ENCODE measurements at places on chromosomes 1 and 21. TPM values are rescaled to one million over a fixed set of nuclear protein-coding genes. Genes with fewer than 3 reads are reported as not detected.

DNA sequence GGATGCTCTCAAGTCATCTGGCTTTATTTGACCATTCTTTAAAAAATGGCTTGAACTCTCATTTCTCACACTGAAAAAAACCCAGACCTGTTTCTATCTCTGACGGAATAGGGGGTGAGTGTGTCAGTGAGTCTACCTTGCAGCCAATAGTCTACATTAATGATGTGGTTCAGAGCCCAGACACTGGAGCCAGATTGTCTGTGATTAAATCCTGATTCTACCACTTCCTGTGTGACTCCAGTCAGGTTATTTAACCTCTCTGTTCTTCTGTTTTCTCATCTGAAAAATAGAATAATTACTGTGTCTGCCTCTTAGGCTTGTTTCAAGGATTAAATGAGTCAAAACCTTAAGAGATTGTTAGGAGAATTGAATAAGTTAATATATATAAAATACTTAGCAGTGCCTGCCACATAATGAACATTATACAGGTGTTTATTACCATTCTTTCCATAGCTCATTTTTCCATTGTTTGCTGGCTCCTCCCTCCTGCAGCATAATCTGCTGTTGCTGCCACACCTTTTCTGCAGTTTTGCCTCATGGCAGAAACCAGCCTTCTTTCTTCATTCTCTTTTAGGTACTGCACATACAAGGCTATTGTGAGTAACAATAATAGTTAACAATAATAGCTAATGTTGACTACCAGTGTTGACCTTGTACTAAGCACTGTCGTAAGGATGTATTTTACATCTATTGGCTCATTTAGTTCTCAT is 157.6 kb upstream of the IVNS1ABP start:
- H3K36me3 ChIP-seq: no peaks in the 10 kb centered on the region
- H3K27ac ChIP-seq: no peak overlapping the region
- DNase-seq: no peak
- H3K4me1 ChIP-seq: no peaks in the 10 kb centered on the region
- H3K27me3 ChIP-seq: no peaks in the 10 kb centered on the region
- H3K4me3 ChIP-seq: no peak overlapping the region

DNA sequence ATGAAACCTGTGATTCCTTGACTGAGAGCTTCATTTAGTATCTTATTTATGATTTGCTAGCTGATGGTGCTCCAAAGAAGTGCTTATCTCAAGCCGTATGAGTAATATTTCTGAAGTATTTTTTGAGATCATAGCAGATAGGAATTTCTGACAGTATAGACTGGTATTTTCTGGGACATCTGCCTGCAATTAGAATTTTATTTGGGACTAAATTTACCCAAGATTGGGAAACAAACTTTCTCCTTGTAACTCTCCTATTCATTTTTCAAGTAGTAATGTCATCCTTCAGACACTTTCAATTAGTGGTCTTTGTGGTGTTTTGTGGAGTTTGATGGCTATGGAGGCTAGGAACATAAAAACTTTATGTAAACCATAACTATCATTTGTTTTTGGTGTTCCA is 597.2 kb upstream of the ZP4 start:
- H3K4me3 ChIP-seq: no peak overlapping the region
- H3K36me3 ChIP-seq: no peaks in the 10 kb centered on the region
- no peaks in the 10 kb centered on the region for H3K27me3 ChIP-seq
- no peaks in the 10 kb centered on the region for H3K4me1 ChIP-seq

DNA sequence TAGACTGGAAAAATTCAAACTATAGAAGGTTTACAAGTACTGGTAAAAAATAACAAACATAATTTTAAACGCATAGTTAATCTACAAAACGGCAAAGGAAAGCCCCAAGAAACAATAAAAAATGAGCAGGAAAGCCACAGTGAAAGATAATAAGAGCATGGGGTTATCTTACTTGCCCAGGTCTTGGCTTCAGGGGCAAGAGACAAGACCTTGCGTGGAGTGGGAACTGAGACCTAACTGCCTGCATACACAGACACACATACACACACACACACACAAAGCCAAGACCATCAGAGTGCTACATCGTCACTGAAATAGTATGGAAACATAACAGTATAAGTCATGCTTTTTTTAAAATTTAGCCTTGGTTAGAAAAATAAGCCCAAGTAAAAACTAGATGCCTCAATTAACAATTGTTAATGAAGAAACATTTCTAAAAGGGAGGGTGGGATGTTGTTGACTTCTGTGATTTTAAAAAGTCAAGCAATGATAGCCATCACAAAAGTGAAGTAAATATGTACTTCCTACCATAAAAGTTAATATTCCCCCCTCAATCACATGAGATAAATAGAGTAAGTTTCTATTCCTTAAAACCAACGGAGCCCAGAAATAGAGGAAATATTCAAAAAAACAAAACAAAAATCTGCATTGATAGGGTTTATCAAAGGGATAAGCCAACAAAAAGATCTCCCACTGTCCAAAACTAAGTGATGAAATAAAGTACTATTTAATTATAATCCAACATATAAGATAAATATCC is 29.4 kb upstream of the CRP start:
- H3K27ac ChIP-seq: no peak overlapping the region
- H3K4me3 ChIP-seq: no peak overlapping the region
- DNase-seq: no peak
- no peaks in the 10 kb centered on the region for H3K27me3 ChIP-seq
- H3K36me3 ChIP-seq: no peaks in the 10 kb centered on the region

DNA sequence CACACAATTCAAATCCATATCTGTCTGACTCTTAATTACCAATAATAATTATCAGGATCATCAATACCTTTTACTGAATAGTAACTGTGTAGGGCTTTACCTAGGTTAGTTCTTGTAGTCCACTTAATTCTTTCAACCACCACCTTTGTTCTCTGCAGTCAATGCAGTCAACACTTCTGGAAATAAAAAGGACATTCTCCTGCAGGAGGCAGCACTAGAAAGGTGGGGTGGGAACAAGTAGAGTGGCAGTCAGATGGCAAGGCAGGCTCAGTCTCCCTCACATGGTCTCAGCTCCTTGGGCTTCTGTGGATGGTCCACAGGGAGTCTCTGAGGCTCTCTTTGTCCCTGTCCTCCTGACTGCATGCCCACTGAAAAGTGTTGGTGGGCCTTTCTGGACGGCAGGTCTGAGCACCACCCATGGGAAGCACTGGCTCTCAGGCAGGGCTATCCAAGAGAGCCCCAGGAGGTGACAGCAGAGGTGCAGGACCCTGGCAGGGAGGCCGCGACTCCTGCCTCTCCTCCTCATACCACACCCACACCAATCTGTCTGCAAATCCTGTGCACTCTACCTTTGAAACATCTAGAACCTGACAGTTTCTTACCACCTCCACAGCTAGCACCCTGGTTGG is 237.3 kb downstream of the FOXD2 start:
- no peaks in the 10 kb centered on the region for H3K4me1 ChIP-seq
- H3K36me3 ChIP-seq: no peaks in the 10 kb centered on the region
- H3K27ac ChIP-seq: no peak overlapping the region
- no peaks in the 10 kb centered on the region for H3K27me3 ChIP-seq
- no peak overlapping the region for H3K4me3 ChIP-seq

- H3K27ac ChIP-seq: no peak overlapping the region
- H3K4me3 ChIP-seq: no peak overlapping the region
- DNase-seq: no peak
- H3K4me1 ChIP-seq: no peaks in the 10 kb centered on the region
- H3K36me3 ChIP-seq: no peaks in the 10 kb centered on the region
Measured at GRCh38 chr1:43509007-43509739, 21.5 kb upstream of the PTPRF start.

- no peak overlapping the region for H3K4me3 ChIP-seq
- peak; percentile 74 for DNase-seq
Measured at GRCh38 chr1:6464514-6464836, 1.5 kb downstream of the TNFRSF25 start.

- H3K4me1 ChIP-seq: no peaks in the 10 kb centered on the region
- peak overlapping the region; percentile 84 for H3K27ac ChIP-seq
- peak overlapping the region; percentile 47 for H3K4me3 ChIP-seq
- H3K36me3 ChIP-seq: peaks cover 15% of the 10 kb centered on the region
Measured at GRCh38 chr1:155744711-155745283, 55.9 kb downstream of the DAP3 start.

GRCh38 chr1:25922971-25923552 is 16.8 kb upstream of the STMN1 start:
- DNase-seq: peak; percentile 35
- peak overlapping the region; percentile 87 for H3K27ac ChIP-seq
- no peaks in the 10 kb centered on the region for H3K27me3 ChIP-seq
- peaks cover 9% of the 10 kb centered on the region for H3K4me1 ChIP-seq
- no peaks in the 10 kb centered on the region for H3K36me3 ChIP-seq
- peak overlapping the region; percentile 32 for H3K4me3 ChIP-seq

GRCh38 chr1:82152356-82153271 is 351.9 kb downstream of the ADGRL2 start:
- H3K4me3 ChIP-seq: no peak overlapping the region
- DNase-seq: no peak
- H3K36me3 ChIP-seq: no peaks in the 10 kb centered on the region
- H3K27ac ChIP-seq: no peak overlapping the region
- H3K27me3 ChIP-seq: no peaks in the 10 kb centered on the region

DNA sequence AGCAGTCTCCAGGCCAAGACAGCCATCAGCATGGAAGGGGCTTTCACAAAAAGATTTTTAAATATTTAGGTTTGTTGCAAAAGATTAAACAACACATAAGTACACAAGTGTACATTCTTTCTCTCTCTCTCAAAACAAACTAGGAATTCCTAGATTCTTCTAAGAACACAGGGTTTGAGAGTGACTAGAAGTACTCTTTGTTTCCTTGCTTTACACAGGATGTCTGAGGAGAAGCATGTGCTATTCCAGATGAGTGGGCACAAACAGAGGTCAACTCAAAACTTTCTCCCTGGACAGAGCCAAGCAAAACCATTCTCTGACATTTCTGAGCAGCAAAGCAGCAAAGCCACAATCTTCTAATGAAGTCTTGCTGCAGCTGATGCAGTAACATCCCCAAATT is 210.6 kb upstream of the HOOK1 start:
- no peak overlapping the region for H3K4me3 ChIP-seq
- H3K27ac ChIP-seq: no peak overlapping the region
- no peaks in the 10 kb centered on the region for H3K27me3 ChIP-seq
- H3K36me3 ChIP-seq: peaks cover 11% of the 10 kb centered on the region
- no peak for DNase-seq

DNA sequence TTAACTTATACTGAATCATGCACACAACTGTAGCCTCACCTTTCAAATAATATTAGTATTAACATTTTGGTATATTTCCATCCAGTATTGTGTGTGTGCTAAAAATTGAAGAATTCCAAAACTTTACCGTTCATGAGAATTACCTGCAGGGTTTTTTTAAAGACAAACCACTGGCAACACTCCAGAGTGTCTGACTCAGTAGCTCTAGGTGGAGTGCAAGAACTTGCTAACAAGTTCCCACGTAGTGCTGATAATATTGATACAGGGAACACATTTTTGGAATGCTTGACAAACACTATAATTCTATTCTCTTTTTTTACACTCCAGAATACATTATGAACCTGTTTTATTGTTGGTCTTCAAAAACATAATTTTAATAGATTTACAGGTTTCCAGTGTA is 27.7 kb upstream of the SLC5A9 start:
- no peak for DNase-seq
- no peaks in the 10 kb centered on the region for H3K4me1 ChIP-seq
- no peak overlapping the region for H3K27ac ChIP-seq
- H3K36me3 ChIP-seq: no peaks in the 10 kb centered on the region
- H3K4me3 ChIP-seq: no peak overlapping the region
- no peaks in the 10 kb centered on the region for H3K27me3 ChIP-seq

GRCh38 chr1:59126366-59126765 is 170.5 kb upstream of the FGGY start:
- no peaks in the 10 kb centered on the region for H3K36me3 ChIP-seq
- no peak overlapping the region for H3K27ac ChIP-seq
- H3K4me3 ChIP-seq: no peak overlapping the region
- H3K27me3 ChIP-seq: no peaks in the 10 kb centered on the region
- no peaks in the 10 kb centered on the region for H3K4me1 ChIP-seq

DNA sequence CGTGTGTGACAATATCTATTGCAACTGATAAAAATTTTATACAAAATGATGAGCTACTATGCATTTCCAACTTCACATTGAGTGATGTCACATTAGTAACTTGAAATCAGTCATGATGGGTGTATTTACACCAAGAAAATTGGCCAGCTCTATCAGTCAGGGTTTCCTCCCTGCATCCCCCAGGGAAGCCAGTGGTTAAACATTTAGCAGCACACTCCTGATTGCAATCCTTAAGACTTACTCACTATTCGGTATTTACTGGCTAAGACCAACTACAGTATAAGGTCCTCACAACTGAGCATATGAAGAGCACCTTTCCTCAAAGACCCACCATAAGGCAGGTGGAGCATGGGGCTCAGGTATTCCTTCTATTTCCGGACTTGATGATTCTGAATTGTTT is 41.3 kb upstream of the PTGFRN start:
- no peak for DNase-seq
- H3K4me1 ChIP-seq: no peaks in the 10 kb centered on the region
- no peaks in the 10 kb centered on the region for H3K36me3 ChIP-seq

DNA sequence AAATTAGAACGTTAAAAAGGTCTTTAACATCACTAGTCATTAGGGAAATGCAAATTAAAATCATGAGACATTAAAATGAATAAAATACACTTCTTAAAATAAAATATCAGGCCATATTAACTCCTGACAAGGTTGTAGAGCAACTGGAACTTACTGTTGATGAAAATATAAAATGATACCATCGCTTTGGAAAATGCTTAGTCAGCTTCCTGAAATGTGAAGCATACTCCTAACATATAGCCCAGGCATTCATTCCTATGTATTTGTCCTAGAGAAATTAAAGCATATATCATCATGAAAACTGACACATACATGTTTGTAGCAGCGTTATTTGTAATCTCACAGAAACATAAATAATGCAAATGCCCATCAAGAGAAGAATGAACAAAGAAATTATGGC is 211.5 kb upstream of the CHRM3 start:
- DNase-seq: no peak
- no peak overlapping the region for H3K4me3 ChIP-seq
- no peaks in the 10 kb centered on the region for H3K36me3 ChIP-seq
- no peaks in the 10 kb centered on the region for H3K27me3 ChIP-seq
- no peak overlapping the region for H3K27ac ChIP-seq
- H3K4me1 ChIP-seq: no peaks in the 10 kb centered on the region

DNA sequence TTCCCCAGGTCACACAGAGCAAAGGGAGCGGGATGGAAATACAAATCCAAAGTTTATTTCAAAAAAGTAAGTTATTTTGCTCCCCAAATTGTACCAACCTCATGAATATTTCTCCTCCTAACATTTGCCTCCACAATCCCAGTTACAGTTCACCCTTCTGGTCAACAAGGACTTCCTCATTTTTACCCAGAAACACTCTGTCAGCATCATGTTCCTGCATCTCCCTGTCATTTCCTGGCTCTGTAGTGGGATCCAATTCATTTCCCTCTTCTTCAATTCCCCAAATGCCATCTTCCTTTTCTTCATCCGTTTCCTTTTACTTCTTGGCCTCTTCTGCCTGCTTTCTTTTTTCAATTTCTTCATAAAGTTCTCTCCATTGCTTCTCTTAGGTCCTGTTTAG is 32.0 kb upstream of the EPS15 start:
- no peaks in the 10 kb centered on the region for H3K27me3 ChIP-seq
- H3K36me3 ChIP-seq: no peaks in the 10 kb centered on the region
- H3K4me3 ChIP-seq: no peak overlapping the region
- H3K27ac ChIP-seq: no peak overlapping the region
- H3K4me1 ChIP-seq: no peaks in the 10 kb centered on the region
- DNase-seq: no peak

The PLA2G5 gene
- 44.1 TPM for total RNA-seq

The HTR6 gene
- not detected for total RNA-seq

The HFM1 gene
- total RNA-seq: 3.1 TPM

The CYP4B1 gene
- 8.3 TPM for total RNA-seq

The CELA3B gene
- total RNA-seq: 1.2 TPM

The KRTAP23-1 gene
- total RNA-seq: not detected

The MR1 gene
- total RNA-seq: 2.2 TPM
